Activated T-helper 1 cell treated with anti-CD3 and anti-CD28 coated beads, Interleukin-2, amount 50 U/mL, for 16 hours (primary cell): ENCODE measurements at places on chromosomes 5 and 9.

DNA sequence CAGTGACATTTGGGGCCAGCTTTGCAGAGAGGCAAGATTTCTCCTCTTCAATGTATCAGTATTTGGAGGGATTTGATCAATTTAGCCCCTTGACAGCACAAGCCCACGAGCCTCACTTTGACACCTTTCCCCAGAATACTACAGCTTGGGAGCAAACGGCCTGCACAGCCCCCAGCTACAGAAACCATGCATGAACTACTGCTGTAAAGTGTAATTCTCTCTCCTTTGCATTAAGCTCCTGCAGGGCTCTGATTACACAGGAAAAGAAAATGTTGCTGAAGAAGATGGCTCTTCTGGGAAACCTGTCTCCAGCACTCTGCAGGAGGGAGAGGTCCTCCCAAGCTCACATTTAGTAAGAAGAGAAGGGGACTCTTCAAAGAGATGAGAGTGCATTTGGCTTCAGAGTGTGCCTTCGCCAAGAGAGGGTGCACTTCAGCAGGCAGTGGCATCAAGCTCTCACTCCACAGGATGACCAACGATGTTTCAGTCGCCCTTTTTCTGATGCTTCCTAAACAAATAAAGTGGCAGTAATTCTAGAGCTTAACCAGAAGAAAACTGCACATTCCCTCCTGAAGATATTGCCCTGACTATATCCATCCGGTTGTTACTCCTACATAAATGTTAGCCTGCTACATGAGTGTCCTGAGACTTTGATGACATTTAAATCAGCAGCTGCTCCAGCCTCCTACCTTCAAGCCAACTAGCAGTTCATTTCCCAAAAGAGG lies 272.2 kb downstream of the AUH start:
- no peak for DNase-seq

- DNase-seq: no peak
These were observed 15.8 kb upstream of the TRAF1 start for GRCh38 chr9:120942186-120943001.

DNA sequence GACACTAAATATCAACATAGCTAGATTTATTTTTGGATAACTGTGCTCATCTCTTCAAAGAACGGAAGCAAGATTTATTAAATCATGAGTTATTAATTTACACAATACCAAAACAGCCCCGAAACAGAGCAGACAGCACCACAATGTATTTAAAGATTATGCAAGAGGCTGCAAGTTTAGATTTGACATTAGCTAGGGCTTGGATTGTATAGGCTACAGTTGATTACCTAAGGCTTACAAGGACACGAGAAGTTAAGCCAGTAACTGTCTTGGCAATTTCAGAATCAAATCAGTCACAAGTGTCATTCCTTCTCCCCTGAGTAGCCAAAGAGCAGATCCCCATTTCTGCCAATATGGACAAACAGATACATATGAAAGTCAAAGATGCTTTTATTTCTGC lies 152.6 kb downstream of the MED27 start:
- no peak for DNase-seq

DNA sequence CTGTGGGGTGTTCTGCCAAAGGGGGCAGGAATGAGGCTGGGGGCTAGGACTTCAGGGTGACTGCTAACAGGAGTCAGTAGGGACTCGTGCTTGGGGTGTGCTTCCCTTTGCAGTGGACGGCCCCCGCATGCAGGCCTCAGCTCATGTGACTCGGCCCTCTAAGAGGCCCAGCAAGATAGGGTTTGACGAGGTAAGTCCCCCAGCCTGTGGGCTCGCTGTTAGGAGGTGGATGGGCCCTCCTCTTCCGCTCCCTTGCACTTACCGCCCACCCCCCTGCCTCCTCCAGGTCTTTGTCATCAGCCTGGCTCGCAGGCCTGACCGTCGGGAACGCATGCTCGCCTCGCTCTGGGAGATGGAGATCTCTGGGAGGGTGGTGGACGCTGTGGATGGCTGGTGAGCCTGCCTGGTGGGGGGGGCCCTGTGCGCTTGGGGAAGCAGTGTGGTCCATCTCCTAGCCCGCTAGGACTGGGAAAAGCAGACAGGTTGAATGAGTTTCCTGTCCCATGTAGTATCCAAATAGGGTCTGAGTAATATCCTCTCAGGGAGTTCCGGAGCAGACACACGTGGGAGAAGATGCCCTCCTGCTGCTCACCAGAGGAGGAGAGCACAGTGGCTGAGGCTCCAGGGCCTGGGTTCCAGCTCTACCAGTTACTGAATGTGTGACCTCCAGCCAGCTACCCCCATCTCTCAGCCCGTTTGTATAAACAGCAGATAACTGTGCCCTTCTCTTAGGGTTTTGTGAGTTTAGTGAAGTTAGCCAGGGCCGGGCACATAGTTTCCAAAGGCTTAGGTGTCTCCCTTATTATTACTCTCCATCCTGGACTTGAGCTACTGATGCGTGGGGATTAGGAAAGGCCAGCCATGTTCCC lies 8.2 kb downstream of the CERCAM start:
- DNase-seq: no peak

DNA sequence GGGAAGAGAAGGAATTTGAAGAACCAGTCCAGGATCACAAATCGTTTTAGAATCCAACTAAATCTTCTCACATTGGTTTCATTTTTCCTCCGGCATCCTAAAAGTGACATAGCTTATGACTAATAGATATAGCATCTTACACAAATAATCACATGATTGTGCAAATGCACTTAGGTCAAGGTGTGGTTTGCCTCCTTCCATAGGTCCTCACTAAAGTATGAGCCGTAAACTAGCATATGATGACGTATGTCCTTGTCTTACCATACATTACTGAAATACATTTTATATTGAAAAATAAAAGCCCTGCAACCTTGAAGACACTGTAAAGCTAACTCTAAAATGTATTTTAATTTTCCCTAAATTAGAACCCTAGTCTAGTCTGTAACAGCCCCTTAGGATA lies 362.7 kb upstream of the ADAMTS16 start:
- DNase-seq: no peak

DNA sequence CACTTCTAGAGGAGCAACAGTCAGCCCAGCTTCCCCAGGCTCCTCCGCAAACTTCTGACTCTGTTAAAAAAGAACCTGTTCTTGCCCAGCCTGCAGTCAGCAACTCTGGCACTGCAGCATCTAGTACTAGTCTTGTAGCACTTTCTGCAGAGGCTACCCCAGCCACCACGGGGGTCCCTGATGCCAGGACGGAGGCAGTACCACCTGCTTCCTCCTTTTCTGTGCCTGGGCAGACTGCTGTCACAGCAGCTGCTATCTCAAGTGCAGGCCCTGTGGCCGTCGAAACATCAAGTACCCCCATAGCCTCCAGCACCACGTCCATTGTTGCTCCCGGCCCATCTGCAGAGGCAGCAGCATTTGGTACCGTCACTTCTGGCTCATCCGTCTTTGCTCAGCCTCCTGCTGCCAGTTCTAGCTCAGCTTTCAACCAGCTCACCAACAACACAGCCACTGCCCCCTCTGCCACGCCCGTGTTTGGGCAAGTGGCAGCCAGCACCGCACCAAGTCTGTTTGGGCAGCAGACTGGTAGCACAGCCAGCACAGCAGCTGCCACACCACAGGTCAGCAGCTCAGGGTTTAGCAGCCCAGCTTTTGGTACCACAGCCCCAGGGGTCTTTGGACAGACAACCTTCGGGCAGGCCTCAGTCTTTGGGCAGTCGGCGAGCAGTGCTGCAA lies 72.8 kb downstream of the NUP214 start:
- no peak for DNase-seq

- no peak for DNase-seq
These were observed 57.4 kb downstream of the OR2K2 start for GRCh38 chr9:111272581-111272980.

GRCh38 chr5:87147441-87147840 lies 120.2 kb upstream of the RASA1 start:
- DNase-seq: no peak

GRCh38 chr9:115591584-115591984 lies 473.6 kb upstream of the TNC start:
- DNase-seq: no peak

GRCh38 chr5:111143910-111144309 lies 51.8 kb downstream of the WDR36 start:
- no peak for DNase-seq

DNA sequence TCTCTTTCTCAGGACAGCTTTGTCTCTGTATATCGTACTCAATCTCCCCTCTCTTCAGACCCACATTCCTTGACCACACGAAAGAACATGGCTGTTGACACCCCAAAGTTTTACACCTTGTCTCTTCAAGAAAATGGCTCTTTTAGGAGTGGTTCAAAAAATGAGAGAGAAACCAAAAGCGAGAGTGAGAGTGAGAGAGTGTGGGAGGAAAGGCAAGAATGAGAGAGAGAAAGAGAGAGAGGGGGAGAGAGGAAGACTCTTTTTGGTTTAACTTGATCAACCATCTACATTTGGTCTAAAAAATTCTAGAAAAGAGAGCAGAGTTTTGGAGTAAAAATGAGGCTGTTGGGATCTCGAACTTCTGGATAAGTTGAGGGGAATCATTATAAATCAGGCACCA lies 581.8 kb upstream of the WWC1 start:
- DNase-seq: no peak

- no peak for DNase-seq
These were observed 180.7 kb upstream of the TARS1 start for GRCh38 chr5:33260098-33260497.

GRCh38 chr5:98656125-98656795 lies 117.2 kb upstream of the RGMB start:
- no peak for DNase-seq

DNA sequence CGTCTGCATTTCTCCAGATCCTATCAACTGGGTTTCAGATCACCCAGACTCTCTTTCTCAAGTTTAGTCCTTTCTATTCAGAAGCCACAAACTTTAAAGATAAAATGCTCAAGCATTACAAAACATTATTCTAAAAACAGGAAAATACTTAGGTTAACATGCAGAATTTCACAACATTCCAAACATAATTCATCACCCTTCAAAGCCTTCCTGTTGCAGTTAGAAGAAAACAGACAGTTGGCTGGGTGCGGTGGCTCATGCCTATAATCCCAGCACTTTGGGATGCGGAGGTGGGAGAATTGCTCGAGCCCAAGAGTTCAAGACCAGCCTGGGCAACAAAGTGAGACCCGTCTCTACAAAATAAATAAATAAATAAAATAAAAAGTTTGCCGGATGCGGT lies 7.7 kb upstream of the OCLN start:
- no peak for DNase-seq
